ENCODE measurements at places on chromosomes 7 and 10.
A peak's percentile ranks its signal among the peaks of the same experiment; 100 is the strongest.

GRCh38 chr7:138023618-138024342 is 21.9 kb upstream of the CREB3L2 start:
- DNase-seq: no peak
- H3K36me3 ChIP-seq: no peaks in the 10 kb centered on the region
- H3K4me3 ChIP-seq: no peak overlapping the region
- no peak overlapping the region for H3K27ac ChIP-seq

DNA sequence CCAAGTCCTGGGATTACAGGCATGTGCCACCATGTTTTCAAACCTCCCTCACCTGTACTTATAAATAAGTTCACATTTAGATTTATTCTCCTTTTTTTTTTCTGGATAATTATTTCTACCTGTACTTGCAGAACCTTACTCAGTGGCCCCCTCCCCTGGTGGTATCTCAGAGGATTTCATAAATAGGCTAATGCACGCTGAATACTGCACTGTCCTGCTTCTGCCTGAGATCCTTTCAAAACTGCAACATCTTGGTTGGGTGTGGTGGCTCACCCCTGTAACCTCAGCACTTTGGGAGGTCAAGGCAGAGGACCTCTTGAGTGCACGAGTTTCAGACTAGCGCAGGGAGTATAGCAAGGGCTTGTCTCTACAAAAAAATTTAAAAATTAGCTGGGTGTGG is 4.6 kb upstream of the BLVRA start:
- no peak for DNase-seq
- no peak overlapping the region for H3K27ac ChIP-seq

DNA sequence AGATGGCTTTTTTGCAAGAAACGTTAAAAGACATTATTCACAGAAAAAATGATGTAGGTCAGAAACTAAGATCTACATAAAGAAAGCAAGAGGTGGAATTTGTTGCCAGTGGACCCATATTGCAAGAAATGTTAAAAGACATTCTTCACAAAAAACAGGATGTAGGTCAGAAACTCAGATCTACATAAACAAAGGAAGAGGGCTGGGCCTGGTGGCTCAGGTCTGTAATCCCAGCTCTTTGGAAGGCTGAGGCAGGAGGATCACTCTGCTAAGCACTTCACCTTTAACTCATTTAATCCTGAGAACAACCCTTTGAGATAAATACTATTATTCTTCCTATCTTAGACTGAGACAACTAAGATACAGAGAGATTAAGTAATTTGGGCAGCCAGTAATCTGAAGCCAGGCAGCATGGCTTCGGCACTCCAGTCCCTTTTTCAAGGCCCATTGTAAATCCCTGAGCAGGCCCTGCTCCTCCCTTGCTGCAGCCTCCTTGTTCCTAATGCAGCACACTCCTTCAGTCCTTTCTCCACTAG is 11.6 kb downstream of the ZFAND4 start:
- H3K4me3 ChIP-seq: no peak overlapping the region
- no peak for DNase-seq
- no peaks in the 10 kb centered on the region for H3K36me3 ChIP-seq

DNA sequence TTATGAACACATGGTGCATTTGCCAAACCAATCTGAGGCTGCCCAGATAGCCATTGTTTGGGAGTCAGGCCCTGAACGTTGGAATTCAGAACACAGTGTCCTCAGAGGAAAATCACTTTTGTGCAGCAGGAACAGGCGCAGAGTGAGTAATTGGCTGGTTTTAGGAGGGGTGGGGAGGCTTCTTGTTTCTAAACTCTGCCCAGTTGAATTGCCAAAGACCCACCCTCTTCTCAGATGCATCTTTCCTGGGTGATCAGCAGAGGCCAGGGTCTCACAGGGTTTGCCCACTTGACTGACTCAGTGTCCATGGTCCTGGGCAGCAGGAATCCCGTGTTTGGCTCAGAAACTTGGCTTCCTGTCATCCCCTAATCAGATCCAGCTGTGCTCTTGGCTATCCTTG is 24.3 kb downstream of the PRLHR start:
- no peak overlapping the region for H3K4me3 ChIP-seq
- no peaks in the 10 kb centered on the region for H3K36me3 ChIP-seq
- H3K27me3 ChIP-seq: peaks cover 1% of the 10 kb centered on the region
- no peak overlapping the region for H3K27ac ChIP-seq
- no peaks in the 10 kb centered on the region for H3K4me1 ChIP-seq
- DNase-seq: no peak

GRCh38 chr7:115124409-115124939 is 202.6 kb downstream of the MDFIC start:
- no peaks in the 10 kb centered on the region for H3K4me1 ChIP-seq
- no peak overlapping the region for H3K27ac ChIP-seq
- peak; percentile 10 for DNase-seq

DNA sequence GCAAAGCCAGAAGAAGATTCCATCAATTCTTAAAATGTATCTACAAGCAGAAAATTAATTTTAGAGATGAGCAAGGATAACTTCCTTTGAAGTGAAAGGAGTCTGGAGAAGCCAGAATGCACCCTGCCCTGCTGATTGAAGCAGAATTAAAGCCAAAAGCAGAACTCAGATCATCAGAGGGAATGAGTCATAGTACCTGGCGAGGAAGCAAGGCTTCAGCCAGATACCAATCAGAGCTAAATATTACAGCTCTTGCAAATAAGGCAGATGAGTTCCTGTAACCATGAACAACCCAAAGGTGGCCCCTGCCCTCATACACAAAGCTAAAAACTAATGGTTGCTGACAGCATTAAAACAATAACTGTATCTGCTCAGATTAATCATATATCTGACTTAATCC is 10.4 kb downstream of the HTR7 start:
- no peak for DNase-seq
- H3K4me1 ChIP-seq: no peaks in the 10 kb centered on the region
- no peak overlapping the region for H3K4me3 ChIP-seq
- no peaks in the 10 kb centered on the region for H3K36me3 ChIP-seq
- H3K27me3 ChIP-seq: no peaks in the 10 kb centered on the region
- no peak overlapping the region for H3K27ac ChIP-seq

DNA sequence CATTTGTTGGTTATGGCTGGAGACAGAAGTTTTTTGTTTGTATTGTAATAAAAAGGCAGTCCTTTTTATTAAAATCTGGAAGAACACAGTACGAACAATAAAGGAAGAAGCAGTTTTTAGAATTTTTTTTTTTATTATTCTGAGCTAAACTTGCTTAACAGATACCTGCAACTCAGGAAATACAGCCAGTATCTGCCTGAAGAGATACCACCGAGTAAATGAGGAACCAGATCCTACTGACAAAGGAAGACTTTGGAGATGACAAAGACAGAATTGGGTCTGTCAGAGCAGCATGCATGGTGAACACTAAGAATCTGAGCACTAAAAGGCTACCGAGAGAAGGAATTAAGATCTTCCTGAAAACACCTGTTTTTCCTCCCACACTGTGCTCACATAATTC is 1335.9 kb upstream of the SORCS1 start:
- no peaks in the 10 kb centered on the region for H3K4me1 ChIP-seq
- H3K4me3 ChIP-seq: no peak overlapping the region
- no peak overlapping the region for H3K27ac ChIP-seq
- no peaks in the 10 kb centered on the region for H3K36me3 ChIP-seq
- no peaks in the 10 kb centered on the region for H3K27me3 ChIP-seq

DNA sequence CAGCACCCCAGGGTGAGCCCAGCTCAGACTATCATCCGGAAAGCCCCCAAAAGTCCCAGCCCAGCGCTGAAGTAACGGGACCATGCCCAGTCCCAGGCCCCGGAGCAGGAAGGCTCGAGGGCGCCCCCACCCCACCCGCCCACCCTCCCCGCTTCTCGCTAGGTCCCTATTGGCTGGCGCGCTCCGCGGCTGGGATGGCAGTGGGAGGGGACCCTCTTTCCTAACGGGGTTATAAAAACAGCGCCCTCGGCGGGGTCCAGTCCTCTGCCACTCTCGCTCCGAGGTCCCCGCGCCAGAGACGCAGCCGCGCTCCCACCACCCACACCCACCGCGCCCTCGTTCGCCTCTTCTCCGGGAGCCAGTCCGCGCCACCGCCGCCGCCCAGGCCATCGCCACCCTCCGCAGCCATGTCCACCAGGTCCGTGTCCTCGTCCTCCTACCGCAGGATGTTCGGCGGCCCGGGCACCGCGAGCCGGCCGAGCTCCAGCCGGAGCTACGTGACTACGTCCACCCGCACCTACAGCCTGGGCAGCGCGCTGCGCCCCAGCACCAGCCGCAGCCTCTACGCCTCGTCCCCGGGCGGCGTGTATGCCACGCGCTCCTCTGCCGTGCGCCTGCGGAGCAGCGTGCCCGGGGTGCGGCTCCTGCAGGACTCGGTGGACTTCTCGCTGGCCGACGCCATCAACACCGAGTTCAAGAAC is 1.1 kb downstream of the VIM start:
- peak; percentile 94 for DNase-seq
- peak overlapping the region; percentile 74 for H3K4me3 ChIP-seq
- peaks cover 8% of the 10 kb centered on the region for H3K4me1 ChIP-seq
- peak overlapping the region; percentile 100 for H3K27ac ChIP-seq

DNA sequence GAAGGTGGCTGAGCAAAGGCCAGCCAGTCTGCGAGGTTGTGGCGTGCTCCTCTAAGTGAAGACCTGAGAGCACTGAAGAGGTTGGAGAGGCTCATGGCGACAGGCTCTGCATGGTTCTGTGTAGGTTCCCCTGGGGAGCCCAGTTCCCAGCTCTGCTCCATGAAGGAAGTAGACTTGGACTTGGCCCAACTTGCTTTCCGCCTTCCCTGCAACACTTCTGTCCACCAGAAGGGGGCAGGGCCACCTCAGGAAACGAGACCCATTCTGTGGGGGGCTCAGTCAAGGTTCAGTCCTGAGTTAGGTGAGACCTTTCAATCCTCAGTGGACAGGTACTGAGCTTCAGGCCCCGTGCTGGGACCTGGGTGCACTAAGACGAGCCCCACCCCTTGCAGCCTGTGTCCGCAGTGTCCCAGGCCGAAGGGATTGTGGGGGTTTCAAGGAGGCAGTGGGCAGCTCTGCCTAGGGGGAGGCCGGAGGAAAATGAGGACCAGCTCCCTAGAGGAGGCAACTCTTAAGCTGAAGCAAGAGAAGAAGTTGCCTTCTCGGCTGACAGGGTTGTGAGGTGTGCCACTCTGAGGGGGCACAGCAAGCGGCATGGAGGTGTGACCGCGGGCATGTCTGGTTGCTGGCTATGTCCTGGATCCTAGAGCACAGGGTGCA is 15.0 kb upstream of the PCBD1 start:
- H3K36me3 ChIP-seq: no peaks in the 10 kb centered on the region
- H3K4me1 ChIP-seq: peaks cover 2% of the 10 kb centered on the region
- DNase-seq: peak; percentile 45

DNA sequence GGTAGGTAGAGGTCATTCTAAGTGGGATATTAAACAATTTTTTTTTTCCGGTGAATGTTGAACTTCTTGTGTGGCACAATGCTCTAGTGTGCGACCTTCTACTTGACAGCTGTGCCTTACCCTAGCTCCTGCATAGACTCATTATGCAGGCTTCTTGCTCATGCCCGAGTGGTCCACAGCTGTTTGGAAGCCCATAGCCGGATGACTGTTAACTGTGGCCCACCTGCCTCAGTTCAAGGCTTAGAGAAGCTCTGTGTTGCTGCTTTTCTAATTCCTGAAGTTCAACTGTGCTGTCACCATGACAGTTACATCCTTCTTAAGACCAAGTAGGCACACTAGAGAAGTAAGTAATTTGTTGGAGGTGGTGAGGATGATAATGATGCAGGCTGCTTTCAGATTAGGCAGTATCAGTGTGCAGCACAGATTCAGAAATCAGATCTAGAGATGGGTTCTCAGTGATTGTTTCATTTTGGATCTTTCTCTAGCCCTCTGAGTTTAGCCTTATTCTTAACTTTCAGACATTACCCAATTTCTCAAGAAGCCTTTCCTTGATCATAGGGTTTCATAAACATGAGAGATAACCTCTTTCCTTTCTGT is 278.4 kb downstream of the PHF14 start:
- DNase-seq: peak; percentile 11
- no peak overlapping the region for H3K4me3 ChIP-seq
- no peaks in the 10 kb centered on the region for H3K4me1 ChIP-seq
- no peak overlapping the region for H3K27ac ChIP-seq

DNA sequence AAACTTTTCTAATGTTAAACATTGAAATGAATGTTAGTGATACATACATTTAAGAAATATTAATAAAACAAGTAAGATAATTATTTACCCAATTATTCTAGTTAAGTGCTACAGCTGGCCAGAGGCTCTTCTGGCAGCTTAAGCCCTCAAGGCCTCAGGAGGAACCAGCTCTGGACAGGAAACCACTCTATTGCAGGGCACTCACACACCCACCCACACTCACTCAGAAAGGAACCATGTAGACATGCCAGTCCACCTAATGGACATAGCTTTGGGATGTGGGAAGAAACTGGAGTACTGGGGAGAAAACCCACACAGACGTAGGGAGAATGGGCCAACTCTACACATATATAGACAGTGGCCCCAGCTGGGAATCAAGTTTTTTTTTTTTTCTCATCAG is 28.2 kb downstream of the UMAD1 start:
- no peaks in the 10 kb centered on the region for H3K27me3 ChIP-seq
- no peaks in the 10 kb centered on the region for H3K36me3 ChIP-seq
- H3K27ac ChIP-seq: no peak overlapping the region
- no peaks in the 10 kb centered on the region for H3K4me1 ChIP-seq
- no peak for DNase-seq

Measured in mesenchymal stem cell (in vitro differentiated cells and primary cell).